Kidney epithelial cell (primary cell): ENCODE measurements at places on chromosomes 3 and 15.

DNA sequence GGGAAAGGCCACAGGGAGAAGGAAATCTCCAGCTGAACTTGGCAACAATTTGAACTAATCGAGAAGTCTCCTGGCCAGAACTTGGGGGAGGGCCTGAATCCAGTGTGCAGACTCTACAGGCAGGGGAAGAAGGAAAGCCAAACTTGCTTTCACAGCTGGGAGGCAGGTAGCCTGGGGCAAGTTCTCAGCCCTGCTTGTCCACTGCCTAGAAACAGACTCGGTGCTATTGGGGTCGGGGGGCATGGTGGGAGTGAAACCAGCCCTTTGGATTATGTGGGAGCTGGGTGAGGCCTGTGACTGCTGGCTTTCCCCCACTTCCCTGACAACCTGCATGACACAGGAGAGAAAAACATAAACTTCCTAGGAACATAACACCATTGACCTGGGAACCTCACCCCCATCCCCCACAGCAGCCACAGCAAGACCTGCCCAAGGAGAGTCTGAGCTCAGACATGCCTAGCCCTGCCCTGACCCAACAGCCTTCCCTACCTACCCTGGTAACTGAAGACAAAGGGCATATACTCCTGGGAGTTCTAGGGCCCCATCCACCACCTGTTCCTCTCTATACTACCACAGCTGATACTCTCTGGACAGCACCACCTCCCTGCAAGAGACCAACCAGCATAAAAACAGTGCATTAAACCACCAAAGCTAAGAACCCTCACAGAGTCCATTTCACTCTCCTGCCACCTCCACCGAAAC is 103.7 kb upstream of the MNS1 start:
- no peak for DNase-seq

- no peak for DNase-seq
These were observed 503.4 kb upstream of the CBLB start for GRCh38 chr3:106371971-106372805.

DNA sequence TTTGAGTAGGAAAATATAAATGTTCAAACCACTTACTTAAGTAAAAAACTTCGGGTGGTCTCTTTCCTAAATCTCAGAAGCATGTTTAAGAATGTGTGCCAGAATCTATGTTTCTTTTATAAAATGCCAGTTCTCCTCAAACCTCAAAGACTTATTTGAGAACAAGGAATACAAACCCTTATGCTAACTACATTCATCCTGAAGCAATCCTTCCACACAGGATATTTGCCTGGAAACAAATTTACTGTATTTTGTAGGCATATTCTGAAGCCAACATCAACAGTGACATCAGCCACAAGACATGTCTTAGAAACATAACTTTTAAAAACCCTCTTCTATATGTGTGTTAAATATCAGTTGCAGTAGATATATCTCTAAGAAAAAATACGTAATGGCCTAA is 1077.0 kb downstream of the ROBO1 start:
- no peak for DNase-seq

- no peak for DNase-seq
These were observed 135.5 kb upstream of the RBMS3 start for GRCh38 chr3:29145360-29145759.

- DNase-seq: no peak
These were observed 41.2 kb upstream of the ZNF385D start for GRCh38 chr3:21792176-21792575.

GRCh38 chr15:80695099-80695910 is at the start of gene ABHD17C:
Gene ABHD17C (plus strand): TSS chr15:80695310. CDS start chr15:80695430, 120 bp downstream.
- no peak for DNase-seq

GRCh38 chr3:129467932-129468331 is 27.9 kb downstream of the IFT122 start:
- DNase-seq: no peak

GRCh38 chr3:185928496-185928895 is 9.3 kb downstream of the TRA2B start:
- DNase-seq: no peak

DNA sequence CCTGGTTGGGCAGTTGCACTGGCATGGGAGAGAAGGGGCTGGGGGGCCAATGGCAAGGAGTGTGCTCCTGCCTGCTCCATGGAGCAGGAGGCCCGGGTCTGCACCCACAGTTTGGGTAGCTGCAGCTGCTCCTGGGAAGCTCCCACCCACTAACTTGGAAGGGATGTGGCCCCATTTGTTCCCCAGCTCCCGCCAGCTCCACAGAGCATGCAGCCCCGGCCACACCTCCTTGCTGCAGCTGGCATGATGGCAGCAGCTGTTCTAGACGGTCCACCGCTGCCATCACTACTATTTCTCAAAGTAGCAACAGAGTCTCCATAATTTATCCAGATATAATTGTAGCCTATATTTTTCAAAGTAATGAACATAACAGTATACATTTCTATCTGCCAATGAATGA is 65.8 kb downstream of the PIK3CB start:
- no peak for DNase-seq

GRCh38 chr3:146838221-146838620 is 233.1 kb upstream of the PLSCR5 start:
- DNase-seq: no peak

DNA sequence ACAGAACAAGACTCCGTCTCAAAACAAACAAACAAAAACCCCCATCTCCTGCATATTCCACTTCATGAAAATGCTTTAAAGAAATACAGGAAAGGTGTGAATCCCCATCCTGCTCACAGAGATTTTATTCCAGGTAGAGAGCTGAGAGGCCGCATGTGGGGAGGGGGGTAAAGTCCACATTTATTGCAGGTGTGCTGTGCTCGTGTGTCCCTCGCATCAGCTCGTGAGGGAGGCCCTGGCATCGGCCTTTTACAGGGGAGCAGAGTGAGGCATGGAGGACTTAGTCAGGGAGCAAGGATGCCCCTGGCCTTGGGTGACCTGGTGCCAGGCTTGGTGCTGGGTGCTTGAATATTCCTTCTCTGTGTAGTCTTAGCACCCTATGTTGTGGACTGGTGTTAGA is 413.5 kb upstream of the C2CD4B start:
- no peak for DNase-seq

DNA sequence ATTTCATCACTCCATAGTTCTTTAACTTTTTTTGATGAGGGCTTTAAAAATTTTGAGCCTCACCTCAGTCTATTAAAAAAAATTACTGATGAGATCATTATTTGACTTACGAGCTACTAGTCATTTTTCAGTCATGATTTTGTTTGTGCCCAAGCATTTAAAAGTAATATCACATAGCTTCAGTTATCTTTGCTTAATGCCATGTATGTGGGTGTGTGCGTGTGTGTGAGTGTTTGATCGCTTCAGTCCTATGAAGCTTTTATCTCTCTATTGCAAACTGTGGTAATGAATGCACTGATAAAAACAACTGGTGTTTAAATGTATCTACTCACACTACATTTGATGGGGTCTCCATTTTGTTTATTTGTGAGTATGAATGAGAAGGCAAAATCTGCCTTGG is 49.8 kb downstream of the RSRC1 start:
- no peak for DNase-seq

DNA sequence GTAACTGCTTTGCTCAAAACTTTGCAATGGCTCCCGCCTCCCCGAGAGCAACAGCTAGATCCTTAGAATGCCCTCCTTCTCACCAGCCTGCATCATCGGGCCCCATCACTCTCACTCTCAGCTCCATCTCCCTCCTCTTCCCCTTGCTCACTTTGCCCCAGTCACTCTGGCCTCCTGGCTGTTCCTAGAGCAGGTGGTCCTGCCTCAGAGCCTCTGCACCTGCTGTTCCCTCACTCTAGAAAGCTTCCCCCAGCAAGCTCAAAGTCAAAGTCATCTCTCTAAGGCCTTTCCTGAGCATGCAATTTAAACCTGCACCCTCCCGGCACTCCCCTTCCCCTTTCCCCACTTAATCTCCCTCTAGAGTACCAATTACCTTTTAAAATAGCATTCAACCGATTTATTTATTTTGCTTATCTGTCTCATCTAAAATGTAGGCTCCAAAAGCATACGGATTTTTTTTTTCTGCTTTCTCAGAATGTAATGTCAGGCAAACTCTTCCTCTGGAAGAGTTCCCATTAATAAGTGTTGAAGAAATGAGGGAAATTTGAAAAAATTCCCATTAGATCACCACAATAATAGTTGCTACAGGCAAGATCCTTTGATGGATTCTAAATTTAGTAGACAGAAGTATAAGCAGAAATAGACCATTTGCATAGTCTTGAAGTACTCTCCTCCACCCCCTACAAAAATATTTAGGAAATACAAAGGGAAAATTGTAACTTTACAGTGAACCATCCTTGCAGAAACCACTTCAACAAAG is 15.9 kb upstream of the HES1 start:
- DNase-seq: no peak

GRCh38 chr15:70198441-70199123 is 100.9 kb upstream of the TLE3 start:
- peak; percentile 12 for DNase-seq

- DNase-seq: no peak
These were observed 15.8 kb upstream of the SLC27A2 start for GRCh38 chr15:50166216-50166615.

DNA sequence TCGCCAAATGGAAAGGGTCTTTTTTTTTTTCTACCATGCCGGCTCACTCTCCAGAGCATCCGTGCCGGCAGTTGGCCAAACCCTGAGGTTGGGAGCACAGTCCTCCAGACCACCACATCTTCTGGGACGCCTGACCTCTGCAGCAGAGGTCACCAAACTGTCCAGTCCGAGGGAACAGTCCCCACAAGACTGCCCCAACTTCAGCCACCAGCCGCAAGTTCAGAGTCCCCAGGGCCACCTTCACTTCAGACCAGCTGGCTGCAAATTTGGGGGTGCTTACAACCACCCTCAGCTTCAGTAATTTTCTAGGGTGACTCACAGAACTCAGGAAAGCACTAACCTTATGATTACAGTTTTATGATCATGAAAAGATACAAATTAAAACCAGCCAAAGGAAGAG is 28.9 kb downstream of the PLA2G4D start:
- no peak for DNase-seq

DNA sequence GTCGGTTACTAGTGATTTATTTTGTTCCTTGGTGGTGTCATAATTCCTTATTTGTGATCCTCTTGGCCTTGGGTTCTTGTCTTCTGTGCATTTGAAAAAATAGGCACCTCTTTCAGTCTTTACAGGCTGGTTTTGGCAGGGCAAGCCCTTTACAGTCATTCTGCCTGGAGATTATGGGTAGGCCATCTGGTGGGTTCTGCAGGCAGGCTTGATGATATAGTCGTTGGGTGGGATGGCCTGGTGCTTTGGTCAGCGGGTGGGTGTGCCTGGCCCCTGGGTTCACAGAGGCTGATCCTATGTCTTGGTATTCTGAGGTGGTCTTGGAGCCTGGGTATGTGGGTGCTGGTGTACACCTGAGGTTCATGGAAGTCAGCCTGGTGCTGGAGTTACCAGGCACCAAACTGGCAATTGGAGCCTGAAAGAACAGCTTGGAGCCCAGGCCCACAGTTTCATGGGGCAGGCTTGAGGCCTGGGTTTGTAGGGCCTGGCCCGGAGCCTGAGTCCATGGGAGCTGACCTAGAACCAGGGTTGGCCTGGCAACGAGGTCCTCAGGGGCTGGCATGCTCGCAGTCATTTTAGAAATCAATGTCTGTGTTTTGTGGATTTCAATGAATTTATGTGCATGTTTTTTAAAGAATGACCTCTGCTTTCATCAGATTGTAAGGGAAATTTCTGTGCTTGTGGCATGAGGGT is 63.3 kb downstream of the DOCK3 start:
- DNase-seq: no peak

DNA sequence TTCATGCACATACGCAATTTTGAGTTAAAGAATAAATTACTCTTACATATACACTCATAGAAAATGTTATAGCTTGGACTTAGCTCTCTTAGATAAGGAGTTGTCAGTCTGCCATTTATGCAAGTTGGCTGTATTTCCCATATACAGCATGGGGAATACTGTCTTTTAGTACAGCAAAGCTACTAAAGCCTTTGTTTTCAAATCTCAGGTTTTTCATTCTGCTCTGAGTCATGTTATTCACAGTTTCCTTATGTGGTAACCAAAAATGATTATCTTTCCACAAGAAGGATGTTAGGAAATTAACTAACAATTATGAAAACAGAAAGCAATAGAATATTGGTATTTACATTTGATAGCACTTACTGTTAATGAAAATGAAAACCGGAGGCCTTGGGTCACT is 4.3 kb upstream of the TIPARP start:
- no peak for DNase-seq

DNA sequence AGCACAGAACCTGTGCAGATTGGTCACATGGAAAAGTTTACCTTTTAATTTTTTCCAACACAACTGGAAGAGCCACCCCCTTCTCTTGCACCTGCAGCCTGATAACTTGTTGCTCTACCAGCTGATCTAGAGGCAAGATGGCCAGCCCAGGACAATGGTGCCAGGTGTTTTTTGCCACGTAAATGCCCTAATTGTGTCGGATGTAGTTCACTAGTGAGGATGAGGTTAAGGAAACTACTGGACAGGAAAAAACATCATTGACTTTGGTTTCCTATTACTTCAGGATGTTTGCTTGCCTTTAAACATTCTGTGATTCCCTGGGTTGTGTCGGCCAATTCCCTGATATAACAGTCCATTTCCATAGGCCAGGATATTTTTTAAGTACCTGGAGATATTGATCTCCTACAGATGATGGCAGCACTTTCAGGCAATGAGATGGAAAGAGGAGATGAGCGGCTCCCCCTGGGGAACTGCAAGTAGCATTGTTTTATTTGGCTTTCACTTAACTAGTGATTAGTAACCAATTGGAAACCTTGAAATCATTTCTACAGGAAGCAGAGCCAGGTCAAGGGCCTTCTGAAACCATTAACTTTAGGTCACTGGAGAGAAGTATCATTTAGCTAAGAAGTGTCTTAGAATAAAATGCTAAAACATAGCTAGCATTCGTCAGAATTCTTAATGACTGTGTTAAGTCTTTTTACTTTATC is 72.5 kb downstream of the OSBPL10 start:
- no peak for DNase-seq

DNA sequence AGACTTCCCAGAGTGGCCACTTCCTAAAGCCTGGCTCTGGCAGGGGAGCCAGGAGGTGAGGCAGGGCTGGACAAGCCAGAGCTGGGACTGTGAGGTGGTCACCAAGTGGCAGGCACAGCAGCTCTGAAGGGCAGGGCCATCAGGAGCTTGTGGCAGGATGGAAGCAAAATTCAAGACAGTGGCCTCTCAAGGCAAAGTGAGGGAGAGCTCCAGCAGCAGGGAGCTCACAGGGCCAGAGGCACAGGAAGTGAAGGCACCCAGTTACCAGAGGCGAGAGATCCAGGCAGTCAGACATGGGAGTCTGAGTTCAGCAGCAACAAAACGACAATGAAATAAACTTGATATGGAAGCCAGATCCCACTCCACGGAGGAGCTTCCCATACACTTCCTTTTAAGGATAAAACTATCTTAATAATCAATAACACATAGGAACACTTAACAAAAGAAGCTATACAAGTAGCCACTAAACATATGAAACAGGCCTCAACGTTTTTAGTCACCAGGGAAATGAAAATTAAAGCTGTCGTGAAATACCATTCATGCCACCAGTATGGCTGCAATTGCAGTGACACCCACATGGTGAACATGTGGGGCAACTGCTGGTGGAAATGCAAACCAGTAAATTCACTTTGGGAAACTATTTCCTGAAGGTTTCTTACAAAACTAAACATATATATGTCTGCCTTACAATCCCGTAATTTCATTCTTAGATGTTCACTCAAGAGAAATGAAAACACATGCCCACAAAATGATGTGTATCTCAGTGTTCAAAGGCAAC is 35.4 kb upstream of the TMEM158 start:
- no peak for DNase-seq
